ENCODE measurements at places on chromosomes 3 and 15.

- no peak for DNase-seq
Observed at GRCh38 chr3:39021465-39022285, 30.1 kb downstream of the SCN11A start.

DNA sequence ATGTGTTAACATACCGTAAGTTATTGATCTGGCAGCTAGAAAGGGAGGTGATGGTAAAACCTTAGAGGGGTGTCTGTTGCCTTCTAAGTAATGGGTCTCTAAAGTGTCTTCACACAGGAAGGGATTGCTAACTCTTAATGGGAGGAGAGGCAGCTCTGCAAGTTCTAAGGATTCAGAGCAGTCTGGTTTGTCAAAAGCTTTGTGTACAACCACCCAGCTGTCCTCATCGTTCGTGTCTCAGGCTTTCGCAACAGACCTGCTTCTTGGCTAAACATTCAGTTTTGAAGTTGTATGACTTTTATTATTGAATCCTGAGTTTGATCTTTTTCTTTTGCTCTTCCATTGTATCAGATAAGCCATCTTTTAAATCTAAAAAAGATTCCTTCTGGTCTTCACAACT lies 404.9 kb downstream of the SQOR start:
- no peak for DNase-seq

- DNase-seq = no peak
Observed at GRCh38 chr15:40852529-40852928, 8.7 kb downstream of the SPINT1 start.

GRCh38 chr15:84910928-84911623 lies 26.6 kb downstream of the SLC28A1 start:
- no peak for DNase-seq

DNA sequence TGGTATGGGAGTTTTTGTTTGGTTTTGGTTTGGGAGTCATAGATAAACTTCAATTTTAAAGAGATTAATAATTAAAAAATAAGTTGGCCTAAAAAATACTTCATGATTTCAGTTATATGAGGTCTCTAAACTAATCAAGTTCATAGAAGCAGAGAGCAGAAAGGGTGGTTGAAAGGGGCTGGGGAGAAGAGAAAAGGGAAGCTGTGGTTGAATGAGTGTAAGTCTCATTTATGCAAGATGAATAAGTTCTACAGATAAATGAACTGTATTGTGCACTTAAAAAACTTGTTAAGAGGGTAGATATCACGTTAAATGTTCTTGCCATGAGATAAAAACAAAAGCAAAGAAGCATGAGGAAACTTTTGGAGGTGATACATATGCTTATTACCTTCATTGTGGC lies 188.7 kb downstream of the NSUN3 start:
- no peak for DNase-seq

GRCh38 chr15:101620671-101621070 lies 31.5 kb downstream of the TM2D3 start:
- DNase-seq = no peak

DNA sequence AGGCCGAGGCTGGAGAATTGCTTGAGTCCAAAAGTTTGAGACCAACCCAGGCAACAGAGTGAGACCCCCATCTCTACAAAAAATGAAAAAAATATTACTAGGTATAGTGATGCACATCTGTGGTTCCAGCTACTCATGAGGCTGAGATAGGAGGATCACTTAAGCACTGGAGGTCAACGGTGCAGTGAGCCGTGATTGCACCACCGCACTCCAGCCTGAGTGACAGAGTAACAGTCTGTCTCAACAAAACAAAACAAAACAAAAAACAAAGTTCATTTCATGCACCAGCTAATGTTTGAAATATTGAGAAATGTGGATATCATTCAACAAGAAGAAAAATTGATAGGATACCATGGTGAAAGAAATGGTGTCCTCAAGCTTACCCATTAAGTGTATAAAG lies 450.5 kb upstream of the TPRG1 start:
- no peak for DNase-seq

GRCh38 chr15:62428851-62429598 lies 263.9 kb upstream of the C2CD4B start:
- no peak for DNase-seq

DNA sequence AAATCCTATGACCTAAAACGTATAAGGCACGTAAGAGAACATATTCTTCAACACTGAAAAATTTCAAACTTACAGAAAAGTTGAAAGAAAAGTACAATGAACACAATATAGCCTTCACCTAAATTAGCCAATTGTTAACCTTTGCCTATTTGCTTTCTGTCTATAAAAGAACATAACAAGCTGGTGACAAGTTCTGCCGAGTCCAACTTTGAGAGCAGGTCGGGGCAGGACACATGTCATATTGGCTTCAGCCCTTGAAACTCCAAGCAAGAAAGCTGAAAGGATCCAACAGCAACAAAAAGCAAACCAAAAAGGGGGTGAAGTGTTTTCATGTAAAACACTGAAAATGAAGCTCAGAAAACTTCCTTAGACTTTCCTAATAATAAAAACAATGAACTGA lies 59.1 kb downstream of the TBC1D2B start:
- no peak for DNase-seq

GRCh38 chr3:79769229-79769628 lies 1.4 kb upstream of the ROBO1 start:
- no peak for DNase-seq

GRCh38 chr3:19945534-19945933 lies 1.4 kb upstream of the RAB5A start:
- no peak for DNase-seq

- DNase-seq = no peak
Observed at GRCh38 chr3:25057379-25057778, 370.7 kb upstream of the RARB start.

Data from left cardiac atrium (tissue), 4 donors.